Stimulated activated CD4-positive, alpha-beta T cell treated with anti-CD3 and anti-CD28 coated beads, Interleukin-2, amount 100 ng/mL, for 48 hours (primary cell): ENCODE measurements at places on chromosomes 7 and 10.
A peak's percentile ranks its signal among the peaks of the same experiment; 100 is the strongest.

DNA sequence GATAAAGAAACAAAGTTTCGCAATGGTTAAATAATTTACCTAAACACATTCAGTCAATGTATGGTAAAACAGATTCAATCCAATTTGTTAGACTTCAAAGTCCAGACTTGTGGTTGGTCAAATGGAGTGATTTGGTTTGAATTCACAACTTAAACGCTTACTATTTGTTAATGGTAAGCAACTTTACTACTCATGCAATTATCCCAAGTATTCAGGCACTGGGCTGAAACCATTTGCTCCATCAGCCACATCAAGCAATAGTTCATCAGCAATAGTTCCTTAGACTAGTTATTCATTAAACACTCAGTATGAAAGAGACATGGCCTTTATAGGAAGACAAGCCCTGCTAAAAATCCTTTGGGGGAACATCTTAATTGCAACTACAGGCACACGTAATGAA, 253.0 kb downstream of the AGMO start:
- DNase-seq, result no peak

- DNase-seq, result no peak
These were observed 83.1 kb upstream of the MPP7 start for GRCh38 chr10:28385748-28386502.

GRCh38 chr7:98281757-98282606, 496 bp downstream of the BRI3 start:
- peak; percentile 9 for DNase-seq

- no peak for DNase-seq
These were observed 95.0 kb downstream of the FRMD4A start for GRCh38 chr10:14235566-14236195.

- DNase-seq, result no peak
These were observed 86.3 kb downstream of the RAB11FIP2 start for GRCh38 chr10:117960345-117960935.

DNA sequence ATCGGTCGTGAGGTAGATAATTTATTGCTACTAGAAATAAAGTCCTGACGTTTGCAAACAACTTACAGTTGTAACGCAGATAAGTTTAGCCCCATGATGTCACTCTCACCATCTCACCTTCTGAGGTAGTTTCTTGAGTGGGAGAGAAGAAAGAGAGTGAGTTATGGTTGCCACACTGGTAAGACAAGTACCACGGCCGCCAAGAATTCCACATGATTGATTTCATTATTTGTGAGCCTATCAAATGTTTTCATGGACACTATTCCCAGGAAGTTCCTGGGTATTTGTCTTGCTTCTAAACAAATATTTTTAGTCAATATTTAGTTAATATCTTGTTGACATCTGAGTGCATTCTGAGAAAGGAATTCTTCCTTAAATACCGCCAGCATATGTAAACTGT, 339.4 kb upstream of the KIAA1217 start:
- DNase-seq, result no peak

DNA sequence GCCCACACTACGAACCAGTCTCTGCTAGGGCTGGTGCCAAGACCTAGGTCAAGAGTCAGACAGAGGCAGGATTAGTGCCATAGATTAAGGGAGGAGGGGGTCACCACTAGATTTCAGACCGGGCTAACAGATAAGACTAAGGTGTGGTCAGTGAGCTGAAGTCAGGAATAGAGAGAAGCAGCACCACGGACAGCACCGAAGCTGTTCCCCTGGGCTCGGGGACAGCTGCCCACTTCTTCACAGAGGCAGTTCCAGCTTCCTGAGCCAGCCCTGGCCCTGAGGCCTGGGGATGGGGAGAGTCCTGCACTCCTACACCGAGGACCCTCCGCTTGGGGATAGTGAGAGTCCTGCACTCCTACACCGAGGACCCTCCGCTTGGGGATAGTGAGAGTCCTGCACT, 11.2 kb upstream of the JAKMIP3 start:
- no peak for DNase-seq

DNA sequence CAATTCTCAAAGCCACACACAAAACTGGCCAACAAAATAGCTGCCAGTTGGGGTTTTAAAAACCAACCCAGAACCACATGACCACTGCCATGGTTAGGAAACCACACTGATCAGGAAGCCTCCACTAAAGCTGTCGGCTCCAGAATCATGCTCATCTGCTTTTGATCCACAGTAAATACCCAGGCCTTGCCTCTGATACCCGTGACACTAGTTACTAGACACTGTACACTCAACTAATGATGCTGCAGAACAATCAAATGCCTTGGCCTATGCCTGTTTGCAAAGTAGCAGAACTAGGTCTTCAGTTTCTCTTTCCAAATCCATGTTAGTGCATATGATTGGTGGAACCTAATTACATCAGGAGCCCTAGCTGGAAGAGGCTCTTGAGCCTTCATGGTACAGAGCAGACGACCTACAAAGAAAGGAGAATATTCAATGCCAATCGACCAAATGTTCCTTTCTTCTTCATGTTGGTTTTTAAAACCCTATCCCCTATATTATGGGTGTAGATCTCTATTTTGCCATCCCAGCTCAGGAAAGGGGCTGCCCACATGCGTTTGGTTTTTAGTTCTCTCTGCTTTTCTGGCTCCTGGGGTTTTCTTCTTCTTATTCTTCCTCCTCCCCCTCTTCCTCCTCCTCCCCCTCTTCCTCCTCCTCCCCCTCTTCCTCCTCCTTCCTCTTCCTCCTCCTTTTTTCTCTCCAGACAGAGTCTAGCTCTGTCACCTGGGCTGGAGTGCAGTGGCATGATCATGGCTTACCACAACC, 76.6 kb downstream of the CNNM2 start:
- DNase-seq, result no peak

GRCh38 chr10:93363891-93364648, 118.1 kb downstream of the MYOF start:
- no peak for DNase-seq

GRCh38 chr10:68231817-68232251, at the start of gene ATOH7:
TSS of gene ATOH7 (minus strand) at chr10:68232113. CDS start at chr10:68231677, 436 bp downstream.
- DNase-seq, result no peak

GRCh38 chr7:28774261-28774988, 183.7 kb downstream of the TRIL start:
- no peak for DNase-seq

- no peak for DNase-seq
These were observed 77.3 kb downstream of the CALD1 start for GRCh38 chr7:134856691-134857090.

GRCh38 chr10:130748409-130749057, 563.0 kb downstream of the TCERG1L start:
- DNase-seq, result no peak

DNA sequence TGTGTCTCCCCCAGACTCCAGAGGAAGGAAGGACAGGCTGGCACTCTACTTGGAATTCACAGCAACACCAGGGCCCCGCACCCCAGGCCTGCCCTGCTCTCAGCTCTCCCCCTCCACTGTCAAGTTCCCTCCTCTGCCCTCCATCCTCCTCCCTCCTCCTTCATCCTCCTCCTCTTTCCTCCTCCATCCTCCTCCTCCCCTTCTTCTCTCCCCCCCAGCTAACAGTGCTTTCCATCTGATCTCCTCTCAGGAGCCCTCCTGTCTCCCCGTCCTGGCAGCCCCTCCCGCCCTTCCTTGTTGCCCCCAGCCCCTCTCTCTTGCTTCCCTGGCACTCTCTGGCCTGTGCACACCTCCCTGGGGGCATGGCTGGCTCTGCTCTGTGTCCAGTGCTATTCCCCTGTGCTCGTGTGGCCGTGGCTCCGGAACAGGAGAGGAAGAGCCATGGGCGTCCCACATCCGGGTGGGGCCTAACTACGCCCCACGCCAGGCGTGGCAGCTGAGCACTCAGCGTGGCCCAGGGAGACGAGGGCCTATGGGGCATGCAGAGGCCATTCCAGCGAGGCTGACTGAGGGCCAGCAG, 64.2 kb downstream of the PWWP2B start:
- no peak for DNase-seq

- DNase-seq, result no peak
These were observed 88.9 kb upstream of the MKX start for GRCh38 chr10:27834476-27834875.

GRCh38 chr10:107032700-107033401, 131.7 kb downstream of the SORCS1 start:
- no peak for DNase-seq

- no peak for DNase-seq
These were observed 293.3 kb downstream of the USP6NL start for GRCh38 chr10:11317936-11318670.

- DNase-seq, result no peak
These were observed 16.9 kb upstream of the KNDC1 start for GRCh38 chr10:133143200-133143533.

- no peak for DNase-seq
These were observed 93.2 kb downstream of the TWIST1 start for GRCh38 chr7:19024261-19024660.

- no peak for DNase-seq
These were observed 115.7 kb upstream of the RET start for GRCh38 chr10:42960991-42961795.

DNA sequence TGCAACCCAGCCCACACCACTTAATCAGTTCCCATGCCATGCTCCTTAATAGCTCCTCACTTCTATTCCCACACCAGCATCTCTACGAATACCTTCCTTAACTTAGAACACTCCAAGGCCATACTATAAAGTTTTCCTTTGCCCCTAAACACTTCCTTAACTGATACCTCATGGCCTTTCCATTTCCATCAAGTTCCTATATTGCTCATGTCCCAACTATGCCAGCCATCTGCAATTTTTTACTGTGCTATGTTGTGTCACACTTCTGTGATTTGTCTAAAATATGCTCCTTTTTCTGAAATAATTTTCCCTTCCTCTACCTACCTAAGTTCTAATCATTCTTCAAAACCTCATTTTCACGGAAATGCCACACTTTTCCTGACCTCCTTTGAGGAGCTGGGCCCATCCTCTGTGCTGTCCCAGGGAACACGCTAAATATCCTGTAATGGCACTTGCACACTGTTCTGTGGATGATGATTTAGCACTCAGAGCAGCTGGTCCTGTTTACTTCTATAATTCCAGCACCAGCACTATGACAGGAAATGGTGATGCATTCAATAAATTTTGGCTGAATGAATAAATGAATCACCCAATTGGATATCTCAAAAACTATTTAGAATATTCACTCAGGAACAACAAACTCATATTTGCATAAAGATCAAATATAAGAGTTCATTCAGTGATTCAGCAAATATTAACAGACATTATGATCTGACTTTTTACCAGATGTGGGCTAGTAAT, 266.5 kb upstream of the HGF start:
- no peak for DNase-seq

DNA sequence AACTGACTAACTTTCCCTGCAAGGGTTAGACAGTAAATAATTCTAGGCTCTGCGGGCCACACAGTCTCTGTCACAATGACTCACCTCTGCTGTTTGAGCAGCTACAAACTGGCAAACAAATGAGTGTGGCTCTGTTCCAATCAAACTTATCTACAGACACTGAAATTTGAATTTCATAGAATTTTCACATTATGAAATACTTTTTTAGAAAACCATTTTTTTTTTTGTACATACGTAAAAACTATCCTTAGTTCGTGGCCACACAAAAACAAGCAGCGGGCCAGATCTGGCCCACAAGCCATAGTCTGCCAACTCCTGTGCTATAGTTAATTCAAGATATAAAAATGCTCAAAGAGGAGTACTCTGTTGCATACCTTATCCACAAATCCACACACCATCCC, 32.6 kb downstream of the PIP4K2A start:
- DNase-seq, result peak; percentile 25

GRCh38 chr7:45888993-45889366, 692 bp downstream of the IGFBP1 start:
- DNase-seq, result no peak

GRCh38 chr10:21650353-21650752, 116.3 kb downstream of the MLLT10 start:
- DNase-seq, result no peak

DNA sequence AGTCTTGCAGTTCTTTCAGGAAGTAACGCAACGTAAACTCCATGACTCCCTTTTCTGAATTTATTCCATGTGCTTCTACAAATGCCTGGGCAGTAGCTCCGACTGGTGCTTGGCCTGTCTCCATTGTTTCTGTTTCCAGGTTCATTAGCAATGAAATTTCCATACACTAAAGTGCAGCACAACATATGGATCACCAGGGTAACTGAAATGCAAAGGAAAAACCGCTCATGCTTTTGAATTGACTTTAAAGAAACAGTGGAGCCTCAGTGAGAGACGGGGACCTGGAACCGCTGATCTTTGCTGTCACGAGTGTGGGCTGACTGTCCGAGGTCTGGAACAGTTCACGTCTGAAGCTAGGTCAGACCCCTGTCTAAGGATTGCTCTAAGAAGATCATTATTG, 126.5 kb upstream of the IGFBP3 start:
- no peak for DNase-seq

- DNase-seq, result no peak
These were observed 13.9 kb downstream of the DNAJC1 start for GRCh38 chr10:21989453-21990154.

- no peak for DNase-seq
These were observed 11.0 kb upstream of the PCLO start for GRCh38 chr7:83173664-83174063.
